GM19239 (cell line): ENCODE measurements at places on chromosomes 7 and 10.

- DNase-seq, result no peak
These were observed 13.7 kb upstream of the CUL2 start for GRCh38 chr10:35103882-35104281.

- no peak for DNase-seq
These were observed 31.3 kb upstream of the SHH start for GRCh38 chr7:155843426-155844018.

DNA sequence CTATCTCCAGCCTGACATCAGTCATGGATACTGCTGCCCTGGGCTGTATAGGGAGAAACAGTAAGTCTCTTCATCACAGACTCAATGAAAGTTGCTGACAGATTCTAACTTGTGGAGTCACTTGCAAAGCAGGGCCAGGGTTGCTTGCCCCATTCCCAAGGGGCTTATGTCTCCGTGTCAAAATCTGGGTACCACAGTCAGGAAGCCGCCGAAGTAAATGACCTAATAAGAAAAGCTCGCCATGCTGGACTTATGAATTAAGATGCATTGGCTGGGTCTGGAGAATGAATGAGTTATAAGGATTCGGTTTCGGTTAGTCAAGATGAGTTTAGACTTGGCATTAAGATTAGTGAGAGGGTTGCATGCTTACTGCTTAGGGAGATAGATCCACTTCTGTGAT lies 10.8 kb upstream of the OR6V1 start:
- no peak for DNase-seq

DNA sequence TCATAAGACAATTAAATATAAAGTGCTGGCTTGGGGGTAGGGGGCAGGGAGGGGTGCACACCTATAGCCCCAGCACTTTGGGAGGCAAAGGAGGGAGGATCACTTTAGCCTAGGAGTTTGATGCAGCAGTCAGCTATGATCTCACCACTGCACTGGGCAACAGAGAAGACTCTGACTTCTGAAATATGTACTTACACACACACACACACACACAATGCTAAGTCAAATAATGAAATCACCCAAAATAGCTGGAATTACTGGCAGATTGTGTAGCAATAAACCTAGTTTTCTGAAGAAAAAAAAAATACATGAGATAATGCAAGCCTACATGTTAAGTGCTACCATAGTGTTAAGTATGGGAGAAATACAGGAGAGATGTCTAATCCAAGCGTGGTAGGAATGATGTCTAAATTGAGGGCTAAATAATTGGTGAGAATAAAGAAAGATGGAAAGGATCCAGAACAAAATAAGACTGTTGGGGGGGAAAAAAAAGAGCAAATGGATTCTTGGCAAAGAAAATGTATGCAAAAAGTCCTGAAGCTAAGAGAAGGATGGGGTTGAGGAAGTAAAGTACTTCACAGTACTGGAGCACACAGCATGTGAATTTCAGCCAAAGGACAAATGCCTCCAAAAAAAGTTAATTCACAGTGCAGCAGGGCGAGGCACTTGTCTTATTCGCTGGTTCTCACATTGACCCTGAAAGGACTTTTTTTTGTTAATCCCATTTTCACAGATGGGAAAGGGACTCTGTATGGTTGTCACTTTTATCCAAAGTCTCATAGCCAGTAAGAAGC lies 73.9 kb downstream of the IGF2BP3 start:
- no peak for DNase-seq

GRCh38 chr7:100466653-100467605 lies 2.9 kb upstream of the SPACDR start:
- no peak for DNase-seq

DNA sequence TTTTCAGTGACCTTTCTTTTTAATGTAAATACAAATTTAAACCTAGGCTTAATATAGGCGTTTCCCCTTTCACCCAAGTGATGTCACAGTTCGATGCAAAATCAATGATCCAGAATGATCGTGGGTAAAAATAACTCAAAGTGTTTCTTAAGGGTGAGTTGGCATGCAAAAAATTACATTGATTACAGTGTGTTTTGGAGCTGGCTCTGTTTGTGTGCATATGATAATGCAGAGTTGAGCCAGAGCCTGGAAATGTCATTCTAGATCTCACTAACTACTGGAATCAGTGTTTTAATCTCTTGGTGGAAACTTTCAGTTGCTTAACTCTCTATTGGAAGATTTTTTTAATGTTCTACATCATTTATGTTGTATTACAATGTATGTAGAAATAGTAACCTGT lies 72.5 kb upstream of the MXI1 start:
- no peak for DNase-seq

- DNase-seq, result no peak
These were observed 89.2 kb upstream of the JAZF1 start for GRCh38 chr7:28269700-28270361.

DNA sequence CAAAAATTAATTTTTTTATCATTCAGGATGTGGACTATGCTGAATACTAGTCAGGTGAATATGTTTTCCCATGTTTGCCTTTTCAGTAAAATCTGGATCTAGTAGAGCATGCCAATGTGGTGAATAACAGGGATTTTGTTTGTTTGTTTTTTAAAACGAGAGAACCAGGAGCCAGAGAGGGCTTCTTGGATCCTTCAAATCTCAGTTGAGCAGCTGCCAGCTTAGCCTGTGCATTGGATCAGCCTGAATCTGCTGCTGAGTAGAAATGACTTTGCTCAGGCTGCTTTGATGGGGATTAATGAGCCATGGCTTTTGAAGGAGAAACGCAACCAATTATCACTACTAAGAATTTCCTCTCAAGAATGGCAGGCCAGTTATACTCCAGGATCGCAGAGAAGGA lies 493.8 kb downstream of the ARL4A start:
- DNase-seq, result no peak

GRCh38 chr10:61662794-61663259 lies at the start of gene CABCOCO1:
CABCOCO1 (plus strand) TSS chr10:61662929; CDS start chr10:61662973, 44 bp downstream.
- no peak for DNase-seq

GRCh38 chr10:11141571-11142091 lies 124.0 kb downstream of the CELF2 start:
- no peak for DNase-seq

- DNase-seq, result no peak
These were observed 115.2 kb downstream of the TBXAS1 start for GRCh38 chr7:139944248-139944647.

DNA sequence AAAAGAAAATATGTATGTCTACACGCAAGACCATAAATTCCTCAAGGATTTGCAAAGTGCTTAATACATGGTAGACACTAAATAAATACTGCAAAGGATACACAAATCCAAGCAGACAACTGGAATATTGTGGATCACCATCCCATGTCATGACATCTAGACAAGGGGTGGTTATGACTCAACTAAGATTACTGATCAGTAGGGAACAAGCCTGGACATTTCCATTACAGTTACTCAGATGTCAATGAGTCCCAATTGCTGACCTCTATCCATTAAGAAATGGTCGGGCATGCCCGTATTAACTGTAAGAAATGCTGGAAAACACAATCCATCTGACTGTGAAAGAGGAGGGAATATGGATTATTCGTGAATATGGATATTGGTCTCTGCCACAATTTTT lies 27.6 kb upstream of the RUFY2 start:
- no peak for DNase-seq

GRCh38 chr10:116150606-116151005 lies 122.4 kb downstream of the GFRA1 start:
- DNase-seq, result no peak

DNA sequence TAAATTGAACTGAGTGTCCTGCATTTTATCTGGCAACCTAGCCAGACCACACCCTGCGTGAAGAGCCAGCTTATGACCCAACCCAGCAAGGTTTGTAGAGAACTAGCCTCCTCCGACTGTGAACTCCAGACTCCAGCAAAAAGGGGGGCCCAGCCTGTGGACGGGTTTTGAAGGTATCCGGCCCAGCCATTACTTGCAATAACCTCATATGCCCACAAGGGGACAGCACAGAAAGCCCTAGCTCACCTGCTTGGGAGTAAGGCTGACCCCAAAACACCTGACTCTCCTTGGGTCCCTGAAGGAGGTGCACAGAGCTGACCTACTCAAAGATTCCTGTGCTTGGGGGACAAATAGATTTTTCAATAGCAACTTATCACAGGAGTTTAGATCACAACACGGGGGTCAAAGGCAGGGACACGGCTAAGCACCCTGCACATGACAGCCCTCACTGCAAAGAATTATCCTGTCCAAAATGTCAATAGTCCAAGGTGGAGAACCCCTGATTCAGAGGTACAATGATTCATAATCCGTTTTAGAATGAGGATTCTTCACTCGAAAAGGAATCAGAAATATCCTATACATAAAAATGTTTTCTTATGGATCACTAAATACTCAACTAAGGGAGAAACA lies 4.6 kb downstream of the TRPV6 start:
- peak; percentile 53 for DNase-seq

DNA sequence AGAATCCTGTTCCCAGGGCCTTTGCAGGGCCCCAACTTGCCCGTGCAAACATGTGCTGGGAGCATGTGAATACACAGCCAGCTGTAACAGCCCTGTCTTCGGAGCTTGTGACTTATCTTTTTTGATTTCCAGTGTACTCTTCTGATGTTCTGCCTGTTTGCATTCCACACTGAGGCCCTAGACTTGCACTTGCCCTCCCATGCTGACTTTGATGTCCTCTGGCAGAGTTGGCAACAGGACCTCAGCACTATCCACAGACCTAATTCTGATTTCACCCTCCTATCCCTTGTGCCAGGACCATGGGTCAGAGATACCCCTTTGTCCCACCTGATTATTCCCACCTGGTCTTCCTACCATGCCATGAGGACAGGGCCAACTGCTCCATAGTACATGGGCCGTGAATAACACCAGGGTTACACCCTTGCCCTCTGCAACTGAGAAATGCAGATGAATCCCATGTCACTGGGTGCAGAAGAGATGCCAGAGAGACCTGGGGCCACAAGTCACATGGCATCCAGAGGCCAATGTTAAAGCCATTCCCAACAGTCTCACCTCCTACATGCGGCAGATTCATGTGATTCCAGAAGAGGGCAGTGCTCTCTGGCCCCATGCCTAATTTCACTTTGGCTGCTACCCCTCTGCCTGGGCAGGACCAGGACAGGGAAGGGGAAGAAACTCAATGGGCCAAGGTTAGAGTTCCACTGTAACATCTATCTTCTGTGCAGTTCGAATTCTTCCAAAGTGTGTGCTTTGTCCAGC lies 43.0 kb downstream of the SCRN1 start:
- DNase-seq, result no peak

- peak; percentile 56 for DNase-seq
These were observed 67.4 kb downstream of the HHEX start for GRCh38 chr10:92757066-92757710.

DNA sequence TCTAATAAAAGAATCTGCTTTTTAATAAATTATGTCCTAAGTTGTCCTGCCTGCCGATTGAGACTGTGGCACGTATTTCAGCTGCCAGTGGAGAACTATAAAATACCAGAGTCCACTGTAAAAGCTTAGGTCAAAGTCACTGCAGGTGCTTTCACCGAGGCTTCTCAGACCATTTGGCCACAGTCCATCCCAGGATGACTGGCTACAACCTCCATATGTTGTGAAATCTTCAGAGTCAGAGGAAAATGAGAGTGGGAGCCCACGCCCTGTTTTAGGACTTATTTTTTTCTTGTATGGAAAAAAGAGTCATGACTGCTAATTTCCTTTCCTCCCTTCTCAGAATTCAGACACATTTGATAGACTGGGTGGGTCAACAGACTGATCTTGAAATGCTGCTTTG lies 182.9 kb downstream of the ANK3 start:
- DNase-seq, result no peak

- no peak for DNase-seq
These were observed 45.1 kb downstream of the ASB4 start for GRCh38 chr7:95530881-95531280.

DNA sequence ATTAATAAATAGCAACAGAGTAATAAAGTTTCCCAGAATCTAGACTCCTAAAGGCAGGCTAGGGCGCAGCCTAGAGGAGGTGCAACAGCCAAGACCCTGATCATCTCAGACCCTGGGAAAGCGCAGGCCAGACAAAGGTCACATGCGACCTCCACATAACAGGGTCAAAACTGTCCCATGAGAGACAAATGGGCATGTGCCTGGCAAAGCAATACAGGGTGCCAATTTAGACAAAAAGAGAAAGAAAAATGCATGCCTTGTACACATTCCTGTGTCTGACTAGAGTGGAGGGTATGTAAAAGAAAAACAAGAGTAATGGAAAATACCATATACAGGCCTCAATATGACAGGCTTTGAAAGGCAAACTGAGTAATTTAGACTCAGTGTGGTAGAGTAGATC lies 22.2 kb downstream of the MPP7 start:
- no peak for DNase-seq

- no peak for DNase-seq
These were observed 13.4 kb downstream of the ANKRD16 start for GRCh38 chr10:5876181-5876768.

DNA sequence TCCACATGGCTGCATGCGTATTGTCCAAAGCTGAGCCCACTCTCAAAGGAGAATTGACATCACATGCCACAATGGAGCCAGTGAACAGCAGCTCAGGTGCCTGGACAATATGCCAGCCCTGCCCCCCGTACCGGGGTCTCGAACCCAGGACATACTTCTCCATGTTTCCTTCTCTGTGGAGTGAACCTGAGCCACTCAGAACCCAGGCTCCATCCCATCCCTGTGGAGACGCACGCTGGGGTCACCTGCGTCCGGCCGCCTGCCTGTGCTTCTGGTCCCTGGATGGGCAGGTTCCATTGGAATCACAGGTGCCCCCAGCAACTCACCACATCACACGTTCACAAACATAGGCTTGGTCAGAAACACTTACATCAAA lies 229.8 kb downstream of the DNAJB6 start:
- DNase-seq, result no peak

- DNase-seq, result no peak
These were observed 8.3 kb downstream of the PSTK start for GRCh38 chr10:122988501-122988900.

- DNase-seq, result no peak
These were observed 11.3 kb upstream of the TRDMT1 start for GRCh38 chr10:17212802-17213221.

DNA sequence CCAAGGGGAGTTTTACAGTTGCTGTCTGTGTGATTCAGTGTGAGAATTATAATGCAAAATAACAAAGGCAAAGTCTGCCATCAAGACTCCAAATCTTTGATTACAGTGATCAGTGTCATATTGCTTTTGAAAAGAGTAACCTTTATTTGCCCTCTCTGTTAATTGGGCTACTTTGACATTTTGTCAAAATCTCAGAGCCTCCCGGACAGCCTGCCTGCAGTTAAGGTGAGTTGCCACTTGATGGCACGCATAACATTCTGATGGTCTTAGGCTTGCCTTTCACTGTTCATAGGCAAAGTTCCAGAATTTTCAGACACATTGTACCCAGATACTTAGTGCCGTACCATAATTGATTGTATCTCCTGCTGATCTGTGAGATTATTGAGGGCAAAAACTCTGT lies 253.5 kb downstream of the ABCA13 start:
- no peak for DNase-seq

DNA sequence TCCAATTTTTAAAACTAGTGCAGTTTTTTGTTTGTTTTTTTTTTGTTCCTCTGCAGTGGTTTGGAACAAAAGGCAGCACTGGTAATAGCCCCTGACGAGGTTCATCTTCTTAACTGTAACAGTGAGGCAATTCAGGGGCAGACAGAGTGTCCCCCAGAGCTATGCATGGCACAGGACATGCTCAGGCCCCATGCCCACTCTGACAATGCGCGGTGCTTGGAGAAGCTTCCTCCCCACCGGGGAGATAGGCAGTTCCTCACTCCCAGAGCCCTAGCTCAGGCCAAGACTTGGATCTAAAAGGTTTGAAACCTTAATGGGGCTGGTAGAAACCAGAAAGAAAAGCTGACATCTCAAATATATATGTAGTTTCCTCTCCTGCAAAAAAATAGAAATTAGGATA lies 17.9 kb upstream of the MPP7 start:
- DNase-seq, result no peak
